SHP77 treated with DMSO at 0.1 percent for 48 hours (cell line): ENCODE measurements at places on chromosomes 13 and 19.
A peak's percentile ranks its signal among the peaks of the same experiment; 100 is the strongest.

DNA sequence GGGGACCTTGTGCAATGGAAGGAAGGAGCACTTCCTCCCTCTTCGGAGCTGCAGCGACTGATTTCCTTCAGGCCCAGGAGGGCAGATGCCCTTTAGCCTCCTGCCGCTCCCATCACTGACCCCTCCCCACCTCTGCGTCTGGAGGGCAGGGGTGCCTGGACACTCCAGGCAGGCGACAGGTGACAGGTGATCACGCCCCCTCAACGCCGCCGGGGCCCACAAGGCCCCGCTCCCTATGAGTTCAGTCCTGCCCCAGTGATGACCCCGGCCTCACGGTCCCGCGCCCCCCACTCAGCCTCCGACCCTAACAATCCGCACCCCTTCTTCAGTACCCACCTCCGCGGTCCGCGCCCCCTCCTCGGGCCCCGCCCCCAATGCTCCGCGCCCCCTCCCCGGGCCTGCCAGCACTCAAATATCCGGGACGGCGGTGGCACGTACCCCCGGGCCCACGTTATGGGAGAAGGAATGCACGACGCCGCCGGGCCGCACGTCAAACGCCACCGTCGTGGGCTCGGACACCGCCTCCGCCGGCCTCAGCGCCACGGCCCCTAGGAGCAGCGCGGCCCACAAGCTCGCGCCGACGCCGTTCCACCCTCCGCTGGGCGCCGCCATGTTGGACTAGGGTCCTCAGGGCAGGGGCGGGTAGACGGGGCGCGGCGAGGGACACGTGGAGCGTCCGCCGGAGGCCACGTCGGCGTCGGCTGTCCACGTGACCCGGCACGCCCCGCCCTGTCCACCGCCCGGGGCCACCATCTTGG lies at the start of gene MYDGF:
Gene MYDGF (minus strand): TSS at position 620 of the 758 bp plus-strand sequence. CDS start 8 bp downstream, at position 612.
- peak; percentile 63 for DNase-seq

GRCh38 chr19:10881403-10882107 lies 10.2 kb downstream of the CARM1 start:
- no peak for DNase-seq

- DNase-seq = no peak
Measured at GRCh38 chr19:39132344-39132969, 6.9 kb downstream of the PAK4 start.

GRCh38 chr19:47507924-47508553 lies 6.8 kb downstream of the NAPA start:
- no peak for DNase-seq

DNA sequence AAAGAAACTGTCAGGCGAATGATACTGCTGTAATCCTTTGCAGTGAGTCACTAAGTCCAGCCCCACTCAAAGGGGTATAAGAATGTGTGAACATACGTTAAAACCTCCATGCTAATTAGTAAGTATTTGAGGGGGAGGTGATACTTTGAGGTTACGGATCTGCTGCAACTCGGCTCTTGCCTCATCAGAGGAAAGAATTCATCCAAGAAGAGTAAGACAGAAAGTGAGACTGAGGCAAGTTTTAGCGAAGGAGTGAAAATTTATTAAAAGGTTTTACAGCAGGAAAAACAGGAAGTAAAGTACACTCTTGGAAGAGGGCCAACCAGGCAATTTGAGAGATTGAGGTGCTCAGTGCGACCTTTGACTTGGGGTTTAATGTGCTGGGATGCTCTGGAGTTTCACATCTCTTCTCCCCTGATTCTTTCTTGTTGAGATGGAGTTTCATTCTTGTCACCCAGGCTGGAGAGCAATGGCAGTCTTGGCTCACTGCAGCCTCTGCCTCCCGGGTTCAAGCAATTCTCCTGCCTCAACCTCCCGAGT lies 9.8 kb downstream of the CLEC4M start:
- no peak for DNase-seq

DNA sequence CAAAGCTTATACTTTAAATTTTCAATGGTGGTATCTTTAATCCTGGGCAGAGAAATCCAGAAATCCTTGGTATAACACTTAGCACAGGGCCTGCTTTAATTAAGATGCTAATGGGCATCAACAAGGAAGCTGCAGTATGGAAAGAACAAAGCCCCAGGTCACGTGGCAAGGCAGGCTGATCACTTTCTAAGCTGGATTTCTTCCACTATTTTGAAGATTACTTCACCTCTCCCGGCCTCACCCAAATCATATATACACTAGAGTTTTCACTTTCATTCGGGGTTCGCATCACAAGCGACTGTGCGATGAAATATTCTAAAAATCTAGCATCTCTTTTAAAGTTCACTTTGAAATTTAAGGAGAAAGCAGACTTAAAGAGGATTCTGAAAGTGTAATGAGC lies 71.8 kb downstream of the STARD13 start:
- DNase-seq = no peak

DNA sequence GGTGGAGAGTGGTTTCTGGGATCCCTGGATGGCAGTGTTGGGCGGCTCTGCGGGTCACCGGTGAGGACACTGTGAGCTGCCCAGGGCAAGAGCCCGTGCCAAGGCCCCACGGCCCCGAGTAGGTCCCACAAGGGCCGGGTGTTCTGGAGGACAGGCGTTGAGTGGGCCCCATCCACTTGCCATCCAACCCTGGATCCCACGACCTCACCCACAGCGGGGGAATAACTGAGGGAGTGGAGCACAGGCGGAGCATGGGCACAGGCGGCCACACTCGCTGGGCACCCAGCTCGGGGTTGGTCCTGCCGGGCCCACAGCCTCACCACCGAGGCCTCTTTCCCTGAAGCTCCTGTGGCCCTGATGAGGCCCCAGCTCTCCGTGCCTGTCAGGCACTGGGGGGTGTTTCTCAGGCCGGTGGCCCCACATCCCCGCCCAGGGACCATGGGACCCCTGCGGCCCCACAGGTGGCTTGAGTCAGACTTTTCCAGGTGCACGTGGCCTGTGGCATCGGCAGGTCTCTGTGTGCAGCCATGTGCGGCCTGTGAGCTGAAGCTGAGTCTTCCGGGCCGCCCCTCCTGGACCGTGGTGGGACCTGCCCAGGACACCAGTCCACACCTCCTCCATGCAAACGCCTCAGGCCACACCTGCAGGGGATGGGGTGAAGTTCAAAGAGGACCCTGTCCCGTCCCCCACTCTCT lies 16.6 kb downstream of the TMEM255B start:
- no peak for DNase-seq

DNA sequence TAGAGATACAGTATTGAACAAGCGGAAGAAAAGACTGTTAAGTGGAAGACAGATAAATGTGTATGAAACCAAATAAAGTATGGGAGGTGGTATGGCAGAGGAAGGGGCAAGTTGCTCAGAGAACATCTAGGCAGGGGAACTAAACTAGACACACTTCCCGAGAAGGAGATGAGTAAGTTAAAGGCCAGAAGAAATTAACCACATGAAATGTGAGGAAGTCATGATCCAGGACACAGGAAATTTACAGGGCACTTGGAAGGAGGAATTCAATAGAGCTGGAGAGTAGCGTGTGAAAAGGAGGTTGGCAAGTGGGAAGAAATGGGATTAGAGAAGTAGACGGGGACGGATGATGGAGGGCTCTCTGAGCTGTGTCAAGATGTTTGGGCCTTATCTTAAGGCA lies 208.8 kb downstream of the COG6 start:
- DNase-seq = no peak

GRCh38 chr13:50732712-50733111 lies 110.8 kb downstream of the DLEU7 start:
- DNase-seq = no peak

- DNase-seq = no peak
Measured at GRCh38 chr13:31073859-31074718, 87.6 kb downstream of the HSPH1 start.

GRCh38 chr13:83272652-83273240 lies 609.5 kb downstream of the SLITRK1 start:
- DNase-seq = no peak

GRCh38 chr19:14475251-14476073 lies at the start of gene PTGER1:
TSS of gene PTGER1 (minus strand) at chr19:14475354. CDS start at chr19:14474320, 1,034 bp downstream.
- no peak for DNase-seq

GRCh38 chr19:3234800-3235199 lies 10.3 kb downstream of the CELF5 start:
- DNase-seq = no peak

DNA sequence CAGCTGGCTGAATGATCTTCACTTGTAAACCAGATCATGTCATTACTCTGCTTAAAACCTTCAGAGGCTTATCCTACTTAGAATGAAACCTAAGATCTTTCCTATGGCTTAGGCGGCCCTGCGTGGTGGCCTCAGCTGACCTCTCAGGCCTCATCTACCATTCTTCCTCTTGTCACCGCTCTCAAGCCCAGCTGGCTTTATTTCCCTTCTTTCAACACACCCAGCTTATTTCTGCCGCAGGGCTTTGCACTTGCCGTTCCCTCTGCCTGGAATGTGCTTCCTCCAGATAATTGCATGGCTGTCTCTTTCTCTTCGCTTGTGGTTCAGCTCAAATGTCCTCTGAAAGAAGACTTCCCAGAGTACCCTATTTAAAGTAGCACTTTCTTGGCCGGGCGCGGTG lies 3.6 kb upstream of the ASF1B start:
- no peak for DNase-seq
